ENCODE measurements at places on chromosomes 13 and 19.

DNA sequence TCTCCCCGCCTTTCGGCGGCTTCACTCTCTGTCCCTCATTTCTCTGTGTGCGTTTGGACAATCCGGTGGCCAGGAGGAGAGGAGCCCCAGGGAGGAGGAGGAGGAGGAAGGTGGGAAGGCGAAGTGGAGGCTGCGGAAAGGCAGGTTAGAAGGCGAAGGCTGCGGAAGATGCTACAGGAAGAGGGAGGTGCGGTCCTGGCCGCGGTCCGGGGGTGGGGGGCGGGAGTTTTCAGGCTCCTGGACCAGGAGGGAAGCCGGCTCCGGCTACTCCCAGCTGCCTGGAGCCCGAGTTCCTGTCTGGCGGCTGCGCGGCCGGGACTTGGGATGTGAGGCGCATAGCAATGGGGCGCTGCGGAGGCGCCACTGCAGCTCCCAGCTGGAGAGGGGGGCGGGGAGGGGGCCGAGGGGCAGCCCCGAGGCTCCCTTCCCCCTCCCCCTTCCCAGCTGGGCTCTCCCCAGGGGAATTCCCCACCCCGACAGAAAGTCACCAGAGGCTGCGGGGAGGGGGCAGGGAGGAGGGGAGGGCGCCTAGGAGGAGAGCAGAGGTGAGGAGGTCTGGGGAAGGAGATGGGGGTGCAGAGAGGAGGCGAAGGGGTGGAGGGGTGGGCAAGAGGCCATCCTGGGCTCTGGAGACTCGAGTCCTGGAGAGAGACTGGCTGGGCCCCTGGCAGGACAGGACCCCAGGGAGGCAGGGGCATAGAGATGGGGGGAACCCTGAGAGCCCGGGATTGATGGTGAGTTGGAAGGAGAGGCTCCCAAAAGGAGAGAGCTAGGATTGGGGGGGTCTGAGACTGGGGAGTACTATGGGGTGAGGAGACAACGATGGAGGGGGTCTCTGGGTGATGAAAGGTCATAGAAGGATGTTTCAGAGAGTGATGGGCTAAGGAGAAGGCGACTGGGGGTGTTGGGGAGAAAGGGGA, 2.0 kb downstream of the LRRC4B start:
- DNase-seq = no peak

GRCh38 chr19:1513499-1514294, 878 bp upstream of the ADAMTSL5 start:
- DNase-seq = no peak

DNA sequence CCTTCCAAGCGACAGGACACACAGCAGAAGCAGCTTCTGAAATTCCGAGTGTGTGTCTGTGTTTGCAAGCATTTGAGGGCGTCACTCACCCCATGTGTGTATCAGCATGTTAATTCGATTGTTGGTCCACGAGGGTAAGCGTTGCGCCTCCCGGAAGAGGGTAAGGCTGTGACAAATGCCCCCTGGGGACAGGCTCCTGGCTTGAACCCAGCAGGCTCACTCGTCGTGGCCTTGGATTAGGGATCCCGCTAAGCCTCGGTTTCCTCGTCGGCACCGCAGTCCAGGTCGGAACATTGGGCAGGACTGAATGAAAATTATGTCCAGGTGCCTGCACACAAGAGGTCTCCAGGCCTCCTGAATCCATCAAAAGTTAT, 606 bp upstream of the STXBP2 start:
- DNase-seq = no peak

- no peak for DNase-seq
Measured at GRCh38 chr13:99875391-99875790, 96.2 kb downstream of the ZIC5 start.

DNA sequence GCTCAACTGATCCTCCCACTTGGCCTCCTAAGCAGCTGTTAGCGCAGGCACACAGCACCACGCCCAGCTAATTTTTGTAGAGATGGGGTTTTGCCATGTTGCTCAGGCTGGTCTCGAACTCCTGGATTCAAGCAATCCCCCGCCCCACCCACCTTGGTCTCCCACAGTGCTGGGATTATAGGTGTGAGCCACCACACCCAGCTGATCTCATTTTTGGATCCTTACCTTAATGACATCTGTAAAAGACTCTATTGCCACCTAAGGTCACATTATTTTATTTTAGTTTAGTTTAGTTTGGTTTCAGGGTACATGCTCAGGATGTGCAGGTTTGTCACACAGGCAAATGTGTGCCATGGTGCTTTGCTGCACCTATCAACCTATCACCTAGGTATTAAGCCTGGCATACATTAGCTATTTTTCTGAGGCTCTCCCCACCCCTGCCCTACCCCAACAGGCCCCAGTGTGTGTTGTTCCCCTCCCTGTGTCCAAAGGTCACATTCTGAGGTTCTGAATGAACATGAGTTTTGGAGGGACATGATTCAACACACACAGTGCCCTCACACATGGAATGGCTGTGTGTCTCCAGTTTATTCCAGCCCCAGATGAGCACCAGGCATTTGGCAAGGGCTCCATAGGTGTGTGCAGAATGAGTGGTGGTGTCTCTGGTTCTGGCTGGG, 1.3 kb downstream of the OR10H5 start:
- DNase-seq = no peak

DNA sequence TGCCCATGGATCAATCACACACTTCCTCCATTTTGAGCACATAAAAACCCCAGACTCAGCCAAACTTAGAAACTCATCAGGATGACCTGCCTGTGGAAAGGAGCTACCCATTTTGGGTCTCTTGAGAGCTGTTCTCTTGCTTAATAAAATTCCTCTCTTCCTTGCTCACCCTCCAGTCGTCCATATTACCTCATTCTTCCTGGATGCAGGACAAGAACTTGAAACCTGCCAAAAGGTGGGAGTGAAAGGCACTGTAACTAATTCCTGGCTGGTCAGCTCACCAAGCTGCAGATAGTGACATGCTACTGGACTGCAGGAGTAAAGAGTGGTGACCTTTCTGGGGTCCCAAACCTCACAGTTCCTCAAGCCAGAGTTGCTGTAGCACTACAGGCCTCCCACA, 20.2 kb downstream of the LIG4 start:
- DNase-seq = no peak

GRCh38 chr13:113209759-113210421, 477 bp downstream of the CUL4A start:
- peak; percentile 46 for DNase-seq

Measured in retinal pigment epithelial cell (primary cell).